C1 segment of cervical spinal cord (tissue), 14 donors: ENCODE measurements at places on chromosomes 5 and 9.
A peak's percentile ranks its signal among the peaks of the same experiment; 100 is the strongest.

DNA sequence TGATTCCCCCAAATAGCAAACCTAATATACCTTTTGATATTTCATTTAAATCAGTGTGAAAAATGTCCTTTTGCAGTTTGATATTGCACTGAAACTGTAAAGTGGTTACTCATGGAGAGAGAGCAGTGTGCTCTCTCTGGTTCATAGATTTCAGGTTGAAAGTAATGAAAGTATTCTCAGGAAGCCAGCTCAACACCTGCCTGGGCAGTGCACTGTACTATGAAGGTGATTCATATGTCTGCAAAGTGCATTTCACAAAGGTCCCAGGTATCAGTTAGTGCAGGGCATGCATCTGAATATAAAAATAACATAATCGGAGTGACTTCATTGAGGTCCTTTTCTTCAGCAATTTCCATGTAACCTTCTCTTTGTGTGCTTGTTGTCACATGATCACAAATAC lies 274.3 kb downstream of the CDH18 start:
- no peak for DNase-seq

DNA sequence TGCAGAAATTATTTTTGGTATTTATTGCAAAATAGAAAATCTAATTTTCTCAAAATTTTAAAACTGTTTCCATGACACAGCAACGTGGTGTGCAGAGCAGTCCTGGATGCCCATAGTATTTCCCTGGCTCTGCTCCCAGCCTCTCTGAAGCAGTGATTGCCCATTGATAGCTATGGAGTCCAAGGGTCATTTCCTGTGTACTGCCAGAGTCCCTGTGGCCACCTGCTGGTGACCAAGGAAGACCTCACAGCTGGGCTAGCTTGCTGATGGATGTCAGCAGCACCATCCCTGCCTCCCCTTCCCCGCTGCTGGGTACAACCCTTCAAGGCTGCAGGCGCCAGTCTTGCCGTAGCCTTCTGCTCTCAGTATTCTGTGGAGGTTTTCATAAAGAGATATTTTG lies 184.1 kb downstream of the DIRAS2 start:
- DNase-seq = no peak

GRCh38 chr9:69971643-69972449 lies 71.8 kb upstream of the MAMDC2 start:
- peak; percentile 20 for DNase-seq

DNA sequence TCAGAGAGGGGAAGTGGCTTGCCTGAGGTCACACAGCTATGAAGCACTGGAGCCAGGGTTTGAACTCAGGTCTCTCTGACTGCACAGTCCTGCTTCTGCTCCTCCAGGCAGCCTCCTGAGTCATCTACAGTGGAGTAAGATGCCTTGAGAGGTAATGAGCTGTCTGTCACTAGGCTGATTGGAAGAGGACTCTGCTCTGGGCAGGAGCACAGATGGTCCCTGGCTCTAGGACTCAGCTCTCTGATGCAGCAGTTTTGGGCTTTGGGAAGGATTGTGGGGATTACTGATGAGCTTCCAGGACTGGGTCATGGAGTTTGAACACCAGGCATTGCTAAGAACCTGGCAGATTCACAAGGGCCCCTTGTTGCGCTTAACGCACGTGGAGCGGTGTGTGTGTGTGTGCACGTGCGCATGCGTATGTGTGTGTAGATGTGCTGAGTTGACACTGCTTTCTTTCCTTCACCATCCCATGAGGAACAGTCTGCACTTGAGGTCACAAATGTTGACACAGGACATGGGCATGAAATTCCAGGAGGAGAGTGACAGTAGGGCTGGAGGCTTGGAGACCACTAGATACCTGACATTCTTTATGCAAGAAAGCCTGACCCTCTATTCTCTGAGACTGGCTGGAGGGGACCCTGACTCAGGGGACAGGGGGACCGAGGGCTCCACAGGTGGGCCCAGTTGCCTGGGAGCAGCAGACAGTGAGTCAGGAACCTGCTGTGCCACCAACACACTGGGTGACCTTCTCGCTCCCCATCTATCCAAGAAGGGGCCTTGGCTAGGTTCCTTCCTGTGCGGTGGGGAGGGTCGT lies 170.5 kb downstream of the RGS3 start:
- no peak for DNase-seq

GRCh38 chr9:20898885-20899554 lies 132.4 kb downstream of the HACD4 start:
- DNase-seq = no peak

DNA sequence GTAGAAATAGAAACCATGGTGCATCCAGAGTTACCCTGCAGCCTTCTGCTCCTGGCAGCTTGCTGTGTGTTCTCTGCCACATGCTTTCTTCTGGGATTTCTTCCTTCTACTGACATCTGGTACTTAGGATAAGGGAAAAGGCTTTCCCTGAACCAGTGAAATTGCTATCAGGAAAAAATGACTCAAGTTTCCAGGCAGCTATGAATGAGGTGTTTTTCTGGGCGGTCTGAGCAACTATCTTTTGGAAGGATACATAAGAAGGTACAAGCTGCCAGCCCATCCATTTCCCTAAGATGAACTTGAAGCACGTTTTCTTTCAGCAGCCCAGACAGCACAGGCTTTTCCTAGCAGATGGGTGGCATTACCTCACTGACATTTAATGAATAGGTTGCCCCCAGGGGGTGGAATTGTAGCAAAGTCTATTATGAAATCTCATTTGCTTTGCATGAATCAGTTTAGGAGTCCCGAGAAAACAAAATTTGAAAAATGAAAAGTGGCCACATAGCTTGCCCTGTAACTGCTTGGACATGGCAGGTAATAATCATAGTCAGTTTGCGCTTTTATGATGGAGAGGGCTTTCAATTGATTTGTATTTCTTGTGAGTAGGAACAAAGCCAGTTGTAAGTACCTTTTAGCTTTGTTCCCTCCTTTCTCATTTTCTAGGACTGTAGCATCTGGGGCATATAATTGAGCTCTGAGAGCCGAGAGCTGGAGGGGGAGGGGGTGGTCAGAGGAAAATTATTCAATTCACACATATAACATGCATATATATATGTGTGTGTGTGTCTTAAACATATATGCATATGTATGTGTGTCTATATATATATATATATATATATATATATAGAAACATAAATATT lies 108.5 kb downstream of the C9orf152 start:
- DNase-seq = no peak

DNA sequence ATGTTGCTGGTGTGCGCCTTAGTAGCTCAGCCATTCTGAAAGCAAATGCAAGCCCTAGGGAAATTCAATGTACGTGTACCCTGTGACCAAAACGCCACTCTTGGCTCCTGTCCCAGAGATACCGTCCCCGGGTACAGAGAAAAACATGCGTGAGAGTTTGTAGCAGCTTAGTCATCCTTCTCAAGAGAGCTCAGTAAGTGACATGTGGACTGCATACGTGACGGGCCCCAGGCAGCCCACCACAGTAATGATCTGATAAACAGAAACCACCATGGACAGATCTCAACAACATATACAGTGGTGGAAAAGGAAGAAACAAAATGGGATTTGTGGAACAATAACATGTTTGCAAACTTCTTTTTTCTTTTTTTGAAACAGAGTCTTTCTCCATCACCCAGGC lies 45.1 kb downstream of the S1PR3 start:
- DNase-seq = no peak

- DNase-seq = peak; percentile 3
Observed at GRCh38 chr5:23507278-23507685, at the start of gene PRDM9. TSS of gene PRDM9 (plus strand) at chr5:23507609. CDS start at chr5:23509034, 1,425 bp downstream.

GRCh38 chr5:159913501-159913900 lies 2.8 kb upstream of the ADRA1B start:
- no peak for DNase-seq

DNA sequence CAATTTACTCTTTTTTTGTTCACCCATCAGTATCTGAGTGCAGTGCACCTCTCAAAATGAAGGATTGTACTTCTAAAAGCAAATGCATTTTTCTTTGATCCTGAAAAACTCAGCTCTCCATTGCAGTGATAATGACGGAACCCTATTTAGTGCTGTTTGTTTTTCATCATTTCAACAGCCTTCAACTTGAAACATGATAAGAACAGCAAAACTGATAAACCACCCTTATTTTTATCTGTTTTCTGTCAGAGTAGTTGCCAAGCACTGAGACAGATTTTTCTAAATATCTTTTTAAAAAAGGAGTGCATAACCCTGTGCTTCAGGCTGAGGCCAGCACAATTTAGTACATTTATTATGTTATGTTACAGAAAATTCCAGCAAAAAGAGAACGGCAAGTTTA lies 549.8 kb upstream of the DMAC1 start:
- DNase-seq = no peak

DNA sequence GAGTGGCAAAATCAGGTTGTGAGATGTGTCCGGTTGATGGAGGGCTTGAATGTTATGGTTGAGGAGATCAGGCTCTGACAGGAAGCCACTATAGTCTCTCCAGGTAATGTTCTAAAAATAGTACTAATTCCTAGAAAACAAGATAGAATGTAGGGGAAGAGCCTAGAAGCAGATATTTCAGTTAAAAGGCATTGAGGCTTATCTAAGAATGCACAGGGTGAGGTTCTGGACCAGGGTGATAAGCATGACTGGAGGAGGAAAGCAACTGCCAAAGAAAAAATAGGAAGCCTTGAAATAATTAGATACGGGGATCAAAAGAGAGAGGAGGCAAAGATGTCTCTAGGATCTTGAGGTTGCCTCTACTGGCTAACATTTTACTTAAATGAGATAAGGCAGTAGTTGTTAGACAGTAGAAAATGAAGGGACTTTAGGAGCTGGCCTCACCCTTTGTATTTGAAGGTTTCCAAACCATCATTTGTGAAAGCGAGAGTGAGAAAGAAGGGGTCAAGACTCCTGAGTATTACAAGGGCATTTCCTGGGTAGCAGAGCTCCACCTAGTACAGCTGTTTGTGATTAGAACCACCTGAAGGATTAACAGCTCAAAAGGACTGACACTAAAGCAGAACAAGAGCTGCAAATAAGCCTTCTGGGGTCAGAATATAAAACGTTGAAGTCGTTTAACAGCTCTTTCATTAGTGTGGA lies 15.4 kb upstream of the ARL15 start:
- DNase-seq = no peak

DNA sequence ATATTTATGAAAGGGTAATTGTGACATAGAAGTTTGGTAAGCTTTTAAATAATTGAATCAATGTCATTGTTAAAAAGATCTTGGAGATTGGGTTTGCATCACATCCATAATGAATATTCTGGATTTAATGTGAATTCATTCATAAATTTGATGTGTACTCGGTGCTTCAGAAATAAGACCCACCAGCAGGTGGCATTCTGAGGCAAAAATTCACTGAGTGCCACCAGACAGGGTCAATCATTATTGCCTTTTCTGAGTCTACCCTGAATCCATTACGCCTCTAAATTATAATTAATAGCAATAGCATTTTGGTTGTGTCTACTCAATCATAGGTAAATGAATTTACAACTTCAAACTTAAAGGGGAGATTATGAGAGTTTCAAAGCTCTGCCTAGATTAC lies 1.0 kb downstream of the TRPC7 start:
- no peak for DNase-seq

DNA sequence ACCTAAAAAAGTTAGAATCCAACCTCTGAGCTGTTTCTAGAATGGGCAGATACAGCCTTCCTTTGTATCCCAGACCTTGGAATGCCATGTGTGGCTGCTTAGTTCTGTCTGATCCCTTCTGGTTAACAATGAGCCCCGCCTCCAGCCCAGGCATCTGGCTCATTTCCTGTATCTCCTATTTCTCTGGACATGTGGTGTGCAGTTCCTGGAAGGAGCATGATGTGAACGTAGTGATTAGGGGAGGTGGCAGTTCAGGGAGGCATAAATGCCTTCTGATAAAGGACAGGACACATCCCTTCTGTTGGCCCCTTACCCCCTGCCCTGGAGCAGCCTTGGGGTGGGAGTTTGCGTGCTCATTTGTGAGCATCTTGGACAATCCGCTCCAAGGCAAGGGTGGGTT lies 243.0 kb downstream of the ZSWIM6 start:
- DNase-seq = no peak

DNA sequence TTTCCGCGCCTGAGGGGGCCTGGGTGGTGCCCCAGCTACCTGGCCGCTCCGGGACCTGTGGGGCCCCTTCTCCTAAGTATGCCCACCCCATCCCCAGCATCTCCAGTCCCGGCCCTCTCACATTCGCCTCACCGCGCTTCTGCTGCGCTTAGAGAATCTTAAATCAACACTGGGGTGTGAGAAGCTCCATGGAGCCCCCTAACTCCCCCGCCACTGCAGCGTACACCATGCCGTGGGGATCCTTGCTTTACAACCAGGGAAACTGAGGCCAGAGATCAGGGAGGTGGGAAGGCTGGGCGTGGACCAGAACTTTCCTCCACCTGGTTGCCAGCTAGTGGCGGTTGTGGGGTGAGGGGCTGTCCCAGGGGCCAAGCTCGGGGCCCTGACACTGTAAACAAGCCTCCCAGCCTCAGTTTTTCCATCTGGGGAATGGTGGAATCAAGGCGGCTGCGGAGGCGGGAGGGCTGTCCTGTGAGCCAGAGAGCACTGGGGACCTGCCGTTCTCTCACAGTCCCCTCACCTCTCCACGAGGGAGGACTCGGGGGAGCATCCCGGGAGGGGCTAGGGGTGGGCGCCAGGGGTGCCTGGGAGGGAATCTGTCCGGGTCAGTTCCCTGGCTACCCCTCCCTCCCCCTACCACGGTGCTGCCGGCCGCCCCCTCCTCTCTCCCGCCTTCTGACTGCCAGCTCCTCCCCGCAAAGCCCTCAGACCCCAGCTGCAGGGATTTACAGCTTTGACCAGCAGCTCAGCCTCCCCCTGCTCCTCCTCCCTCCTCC lies 161.2 kb downstream of the C9orf50 start:
- no peak for DNase-seq

DNA sequence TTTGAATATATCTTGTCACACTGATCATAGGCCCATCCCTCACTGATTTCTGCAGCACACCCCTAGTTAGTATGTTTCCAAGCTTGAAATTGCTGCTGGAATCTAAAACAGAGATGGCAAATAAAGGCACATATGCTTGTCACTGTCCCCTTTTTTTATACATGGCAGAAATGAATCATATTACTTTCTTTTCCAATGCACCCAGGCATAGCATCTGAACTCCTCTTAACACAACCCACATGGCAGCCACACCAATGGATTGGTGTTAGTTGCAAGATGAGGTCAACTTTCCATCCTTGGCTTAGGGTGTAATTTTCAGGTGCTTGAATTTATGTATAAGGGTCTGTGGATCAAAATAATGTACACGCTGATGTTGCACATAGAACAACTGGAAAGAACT lies 473.8 kb upstream of the ZNF608 start:
- DNase-seq = no peak
